Right ventricle myocardium inferior (tissue), 1 donor: ENCODE measurements at places on chromosomes 6 and 20. TPM values are rescaled to one million over a fixed set of nuclear protein-coding genes. Genes with fewer than 3 reads are reported as not detected.

DNA sequence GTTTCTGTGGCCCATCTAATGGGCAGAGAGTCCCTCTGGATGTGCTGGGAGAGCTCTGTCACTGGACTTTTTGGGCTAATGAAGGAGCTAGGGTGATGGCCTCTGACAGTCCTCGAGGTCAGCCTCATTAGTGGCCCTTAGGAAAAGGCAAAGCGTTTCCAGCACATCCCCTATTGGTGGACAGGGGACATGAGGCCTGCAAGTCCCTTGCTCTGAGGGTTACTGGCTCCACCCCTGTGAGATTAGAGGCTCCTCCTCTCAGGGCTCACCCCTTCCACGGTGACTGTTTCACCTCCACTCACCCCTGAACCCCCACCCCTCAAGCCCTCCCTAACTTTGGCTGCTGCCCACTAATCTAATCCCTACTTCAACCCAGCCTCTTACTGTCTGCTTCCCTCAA is 12.8 kb upstream of the FANCE start:
- no peak for DNase-seq

- DNase-seq, result no peak
Measured at GRCh38 chr6:148426317-148426977, 83.8 kb downstream of the SASH1 start.

GRCh38 chr20:63361519-63362435 is 628 bp upstream of the CHRNA4 start:
- DNase-seq, result peak; percentile 15

The BMP7 gene
- 27.2 TPM for total RNA-seq

The CALHM6 gene
- 2.9 TPM for total RNA-seq

The FLRT3 gene
- 0.22 TPM for total RNA-seq

GRCh38 chr6:54419885-54420284 is 111.6 kb downstream of the TINAG start:
- no peak for DNase-seq

The COL19A1 gene
- 1.2 TPM for total RNA-seq

The HCRTR2 gene
- total RNA-seq, result not detected

GRCh38 chr6:88422831-88423230 is 256.7 kb upstream of the CNR1 start:
- no peak for DNase-seq

GRCh38 chr20:62571669-62572344 is 70.5 kb upstream of the SLCO4A1 start:
- no peak for DNase-seq

DNA sequence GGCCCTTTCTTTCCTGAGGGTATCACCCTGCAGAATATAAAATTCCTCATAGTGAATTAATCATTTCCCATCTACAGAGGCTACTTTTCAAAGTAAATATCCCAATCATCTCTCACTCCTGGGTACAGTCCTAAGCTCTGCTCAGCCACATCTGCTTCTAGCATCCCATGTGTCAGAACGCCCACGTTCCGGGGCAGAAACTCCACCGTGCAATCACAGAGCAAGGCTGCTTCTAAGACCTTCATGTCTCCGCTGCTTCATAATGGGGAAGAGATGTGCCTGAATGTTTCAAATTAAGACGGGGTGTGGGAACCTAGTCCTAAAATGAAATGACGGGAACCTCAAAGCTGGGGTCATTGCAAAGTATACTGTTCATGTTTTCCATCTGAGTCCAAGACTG is 208.8 kb upstream of the GMDS start:
- DNase-seq, result no peak

The NOTCH4 gene
- 24.4 TPM for total RNA-seq

GRCh38 chr6:30394139-30394538 is 49.2 kb downstream of the RPP21 start:
- DNase-seq, result no peak

GRCh38 chr20:12977328-12978125 is 31.2 kb upstream of the SPTLC3 start:
- DNase-seq, result no peak

The PSORS1C1 gene
- 1.9 TPM for total RNA-seq

The APOBEC2 gene
- total RNA-seq, result 246 TPM

GRCh38 chr6:13178107-13178506 is 150.2 kb downstream of the TBC1D7 start:
- DNase-seq, result no peak

The LAMA2 gene
- 119 TPM for total RNA-seq

DNA sequence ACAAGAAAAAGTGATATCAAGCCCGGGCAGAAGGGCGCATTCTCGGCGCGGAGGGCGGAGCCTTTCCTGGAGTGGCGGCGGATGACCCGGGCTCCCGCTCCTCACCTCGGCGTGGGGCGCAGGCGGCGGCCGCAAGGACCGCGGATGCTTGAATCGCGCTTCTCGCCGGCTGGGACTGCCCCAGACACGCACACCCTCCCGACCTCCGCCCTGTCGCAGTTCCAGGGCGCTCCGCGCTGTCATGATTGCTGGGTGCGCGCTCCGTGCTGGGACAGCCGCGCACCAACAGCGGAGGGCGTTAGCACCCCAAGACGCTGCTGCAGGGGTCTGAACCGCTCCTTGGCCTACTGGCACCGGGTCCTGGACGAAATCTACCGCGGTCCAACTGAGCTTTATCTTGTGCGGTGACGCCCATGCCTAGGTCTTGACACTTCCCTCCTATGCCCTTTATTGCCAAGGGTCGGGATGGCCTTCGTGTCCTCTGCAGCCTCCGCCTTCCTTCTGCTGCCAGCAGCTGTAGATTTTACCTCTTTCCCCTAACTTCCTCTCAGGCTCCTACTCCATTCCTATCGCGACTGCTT is 43.3 kb downstream of the IRAK1BP1 start:
- peak; percentile 60 for DNase-seq

DNA sequence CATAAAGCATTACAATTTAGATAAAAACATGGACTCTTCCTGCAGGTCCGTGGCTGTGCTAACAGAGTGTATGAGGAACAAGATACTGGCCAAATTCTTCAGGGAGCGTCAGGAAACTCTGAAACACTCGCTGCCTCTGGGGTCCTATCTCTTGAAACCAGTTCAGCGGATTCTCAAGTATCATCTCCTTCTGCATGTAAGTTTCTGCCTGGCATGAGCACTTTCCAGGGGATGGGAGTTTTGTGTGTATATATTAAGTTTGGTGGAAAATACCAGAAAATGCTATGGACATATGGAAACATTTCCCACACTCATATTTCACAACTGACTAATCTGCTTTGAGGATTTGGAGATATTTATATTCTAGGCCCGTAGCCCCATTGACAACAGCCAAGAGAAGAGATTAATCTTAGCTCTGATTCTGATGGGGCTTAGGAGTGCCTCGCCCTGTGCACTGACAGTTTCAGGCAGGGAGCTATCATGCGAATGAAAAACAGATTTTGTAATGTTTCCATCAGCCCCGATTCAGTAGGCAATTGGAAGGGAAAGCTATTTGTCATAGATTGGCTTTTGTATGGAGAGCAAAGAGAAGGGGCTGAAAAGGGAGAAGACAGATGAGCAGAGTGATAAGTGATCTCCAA is 64.7 kb upstream of the MTHFD1L start:
- no peak for DNase-seq

The MEI4 gene
- total RNA-seq, result 0.65 TPM

GRCh38 chr6:37171970-37172812 is 2.2 kb downstream of the PIM1 start:
- DNase-seq, result peak; percentile 89

The FOXF2 gene
- total RNA-seq, result 0.24 TPM

The NCOA6 gene
- total RNA-seq, result 16.0 TPM

The UNC93A gene
- not detected for total RNA-seq

- no peak for DNase-seq
Measured at GRCh38 chr6:168404560-168404959, 36.4 kb upstream of the SMOC2 start.

DNA sequence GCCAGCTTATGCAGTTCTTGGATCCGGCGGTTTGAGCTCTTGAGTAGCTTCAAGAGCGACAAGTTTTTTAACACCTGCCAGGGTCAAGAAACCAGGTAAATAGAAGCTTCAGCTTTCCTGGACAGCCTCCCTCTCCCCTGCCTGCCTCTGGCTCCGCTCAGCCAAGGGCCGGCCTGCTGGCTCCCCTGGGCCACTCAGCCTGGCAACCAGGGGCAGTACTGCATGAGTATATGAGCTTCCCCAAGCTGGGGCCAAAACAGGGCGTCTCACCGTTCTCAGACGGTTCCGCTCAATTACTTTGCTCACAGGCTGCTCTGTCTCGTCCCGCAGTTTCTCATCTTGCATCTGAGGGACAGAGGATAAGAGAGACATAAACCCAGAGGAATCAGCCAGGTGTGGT is 856 bp downstream of the TP53TG5 start:
- no peak for DNase-seq

The KHDC1L gene
- not detected for total RNA-seq

GRCh38 chr20:24131684-24132083 is 143.1 kb upstream of the GGTLC1 start:
- DNase-seq, result no peak

The OR2J3 gene
- total RNA-seq, result not detected

The MYBL2 gene
- total RNA-seq, result 1.4 TPM

The PRRT1 gene
- 0.46 TPM for total RNA-seq

- no peak for DNase-seq
Measured at GRCh38 chr6:73314577-73315492, 39.2 kb downstream of the DPPA5 start.

GRCh38 chr6:117414770-117415169 is 11.0 kb downstream of the ROS1 start:
- no peak for DNase-seq

DNA sequence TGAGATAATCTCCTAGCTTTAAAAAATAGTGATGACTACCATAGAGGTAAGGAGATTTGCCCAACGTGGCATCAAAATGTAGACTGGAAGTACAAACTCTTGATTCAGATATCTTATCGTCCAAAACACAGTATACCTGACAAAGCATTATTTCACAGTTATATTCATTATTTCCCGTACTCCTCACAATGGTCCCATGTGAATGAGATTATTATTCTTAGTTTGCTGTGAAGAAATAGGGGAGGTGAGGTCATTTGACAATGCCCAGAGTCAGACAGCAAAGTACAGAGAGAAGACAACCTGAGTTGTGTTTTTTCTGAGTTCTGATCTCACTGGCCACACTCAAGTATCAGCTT is 1.2 kb upstream of the TFB1M start:
- DNase-seq, result no peak

DNA sequence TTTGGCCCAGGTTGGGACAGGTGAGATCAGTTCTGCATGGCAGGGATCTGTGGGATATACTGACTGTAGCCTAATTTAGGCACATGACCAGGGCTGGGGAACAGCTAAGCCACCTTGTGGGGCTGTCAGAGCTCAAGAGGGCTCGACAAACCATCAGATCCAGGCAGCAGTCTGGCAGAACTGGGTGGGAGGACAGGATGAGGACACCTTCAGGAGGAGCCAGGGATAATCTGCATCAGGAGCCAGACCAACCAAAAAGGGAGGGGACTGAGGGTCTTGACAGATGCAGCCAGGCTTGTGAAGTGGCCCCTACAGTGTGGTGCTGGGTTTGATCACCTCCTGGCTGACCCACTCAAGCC is 123.4 kb downstream of the MAFB start:
- no peak for DNase-seq

GRCh38 chr6:106098383-106099234 is 12.5 kb downstream of the PRDM1 start:
- DNase-seq, result no peak

- no peak for DNase-seq
Measured at GRCh38 chr6:43173591-43174262, 2.7 kb downstream of the SRF start.

The LIN28B gene
- total RNA-seq, result not detected

The SLC12A5 gene
- not detected for total RNA-seq

DNA sequence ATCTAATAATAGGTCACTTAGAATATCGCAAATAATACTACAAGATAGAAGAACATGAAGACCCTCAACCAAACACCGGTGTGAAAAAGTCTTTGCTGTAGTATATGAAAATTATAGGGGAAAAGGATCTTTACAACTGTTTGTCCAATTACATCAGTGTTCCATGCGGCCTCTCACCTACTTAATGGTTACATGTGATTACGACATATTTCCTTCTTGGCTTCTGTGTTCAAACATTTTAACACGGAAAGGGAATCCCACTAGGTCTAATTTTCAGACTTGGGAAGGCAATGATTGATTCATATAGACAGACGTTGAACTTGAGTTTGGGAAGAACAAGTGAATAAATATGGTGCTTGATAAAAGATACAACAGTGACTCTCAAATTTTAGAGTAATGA is 273.4 kb downstream of the KIF16B start:
- DNase-seq, result no peak

GRCh38 chr6:150322466-150322871 is 46.3 kb upstream of the IYD start:
- no peak for DNase-seq

The VGLL2 gene
- total RNA-seq, result not detected

DNA sequence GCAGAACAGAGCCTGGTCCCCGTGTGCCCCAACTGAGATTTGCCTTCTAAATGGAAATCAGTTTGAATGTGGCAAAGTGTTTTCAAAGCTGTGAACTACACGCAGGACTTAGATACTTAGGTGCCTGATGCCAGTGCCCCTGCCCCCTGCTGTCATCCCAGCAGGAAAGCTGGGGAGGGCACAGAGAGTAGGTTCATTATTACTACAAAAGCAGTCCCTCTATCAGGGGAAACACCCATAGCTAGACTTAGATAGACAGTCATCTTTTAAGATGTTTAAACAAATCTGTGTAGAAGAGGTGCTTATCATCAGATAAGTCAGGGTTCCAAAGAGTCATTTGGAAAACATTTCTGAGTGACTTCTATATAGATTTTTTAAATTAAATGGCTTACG is 155.0 kb upstream of the SNX9 start:
- no peak for DNase-seq

DNA sequence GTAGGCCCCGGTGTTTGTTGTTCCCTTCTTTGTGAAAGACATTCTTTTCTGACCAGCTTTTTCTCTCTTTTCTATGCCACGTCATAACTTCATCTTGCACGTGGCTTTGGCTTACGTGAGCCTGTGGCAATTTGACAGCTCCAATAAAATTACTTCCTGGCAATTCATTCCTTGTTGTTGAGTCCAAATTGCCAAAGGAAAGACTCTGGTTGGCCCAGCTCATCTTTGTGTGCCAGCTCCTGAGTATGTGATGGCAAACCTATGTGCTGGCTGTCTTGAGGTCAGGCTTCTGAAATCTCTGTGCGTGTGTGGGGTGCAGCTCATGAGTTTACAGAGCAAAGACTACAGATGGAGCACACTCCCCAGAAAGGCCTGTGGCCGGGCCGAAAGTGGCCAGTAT is 272.5 kb upstream of the SGK1 start:
- DNase-seq, result no peak

The SAMD10 gene
- 5.7 TPM for total RNA-seq

- no peak for DNase-seq
Measured at GRCh38 chr6:6772751-6773150, 184.2 kb downstream of the LY86 start.

- peak; percentile 93 for DNase-seq
Measured at GRCh38 chr6:37050045-37050853, 44.8 kb downstream of the FGD2 start.

DNA sequence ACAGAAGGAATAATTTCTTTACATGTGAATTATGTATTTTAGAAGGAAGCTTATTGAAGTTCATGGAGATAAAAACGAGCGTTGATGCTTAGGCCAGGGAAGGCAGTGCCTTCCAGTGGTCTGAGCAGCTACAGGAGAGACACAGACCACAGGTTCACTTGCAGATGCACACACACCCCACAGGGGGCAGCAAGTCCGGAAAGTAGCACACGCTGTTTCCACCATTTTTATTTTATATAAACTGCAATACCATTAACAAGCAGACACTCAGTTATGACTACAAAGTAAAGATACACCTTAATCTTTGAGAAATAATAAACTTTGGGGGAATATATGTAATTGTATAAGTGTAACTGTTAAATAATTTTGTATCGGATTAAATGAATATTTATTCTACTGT is 13.5 kb upstream of the DACT2 start:
- no peak for DNase-seq

The PTCHD4 gene
- total RNA-seq, result 0.92 TPM

GRCh38 chr20:36271639-36272546 is 34.2 kb upstream of the DLGAP4 start:
- no peak for DNase-seq
